Activated B cell treated with CpG ODN at 0.5 μM for 24 hours (primary cell): ENCODE measurements at places on chromosomes 4 and X.

- DNase-seq, result no peak
These were observed 48.2 kb upstream of the SLIT2 start for GRCh38 chr4:20203508-20203907.

- DNase-seq, result no peak
These were observed 702 bp downstream of the TSPAN5 start for GRCh38 chr4:98657531-98658286.

- DNase-seq, result no peak
These were observed 233.0 kb downstream of the DKK2 start for GRCh38 chr4:106803083-106803482.

DNA sequence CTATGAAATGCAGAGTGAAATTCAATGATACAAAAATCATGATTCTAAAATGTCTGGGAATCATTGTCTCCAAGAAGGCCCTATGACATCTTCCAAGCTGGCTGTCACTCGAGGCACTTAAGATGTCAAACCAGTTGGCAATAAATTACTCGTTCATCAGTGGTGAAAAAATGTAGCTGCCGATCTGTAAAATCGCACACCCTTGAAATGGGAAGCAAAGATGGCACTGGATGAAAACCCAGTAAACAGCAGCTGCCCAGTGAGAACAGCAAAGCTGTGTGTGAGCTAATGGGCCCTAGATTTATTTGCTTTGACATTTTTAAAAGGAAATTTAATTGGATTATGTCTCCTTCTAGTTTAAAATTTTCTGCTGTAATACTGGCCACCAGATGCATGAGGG lies 181.9 kb upstream of the NDP start:
- no peak for DNase-seq

DNA sequence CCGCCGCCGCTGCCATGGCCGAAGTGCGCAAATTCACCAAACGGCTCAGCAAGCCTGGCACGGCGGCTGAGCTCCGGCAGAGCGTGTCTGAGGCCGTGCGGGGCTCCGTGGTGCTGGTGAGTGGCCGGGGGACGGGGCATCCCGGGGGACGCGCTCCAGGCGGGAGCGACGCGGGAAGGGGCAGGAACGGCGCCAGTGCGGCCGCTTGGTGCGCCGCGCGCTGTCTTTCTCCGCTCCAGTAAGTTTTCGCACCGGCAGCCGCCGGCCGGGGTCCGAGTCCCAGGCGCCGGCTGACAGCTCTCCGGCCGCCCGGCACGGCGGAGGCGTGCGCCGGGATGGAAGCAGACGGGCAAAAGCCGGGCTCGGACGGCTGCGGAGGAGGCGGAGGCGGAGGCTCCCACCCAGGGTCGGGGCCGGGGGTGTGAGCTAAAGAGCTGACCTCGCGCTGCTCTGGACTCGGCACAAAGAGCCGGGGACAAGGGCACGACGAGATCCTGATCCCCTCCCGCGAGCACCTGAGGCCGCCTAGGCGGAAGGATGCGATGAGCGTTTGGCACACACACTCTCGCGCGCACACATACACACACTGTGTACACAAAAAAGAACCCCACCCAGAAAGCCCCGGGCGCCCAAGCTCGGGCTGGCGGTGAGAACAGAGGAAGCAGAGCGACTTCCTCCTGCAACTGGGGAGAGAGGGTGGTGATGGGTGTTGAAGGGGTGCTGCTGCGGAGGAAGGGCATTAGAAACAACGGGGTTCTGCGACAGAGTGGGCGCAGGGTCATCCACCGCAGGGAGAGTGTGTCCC lies 545 bp downstream of the DOCK11 start:
- peak; percentile 53 for DNase-seq

DNA sequence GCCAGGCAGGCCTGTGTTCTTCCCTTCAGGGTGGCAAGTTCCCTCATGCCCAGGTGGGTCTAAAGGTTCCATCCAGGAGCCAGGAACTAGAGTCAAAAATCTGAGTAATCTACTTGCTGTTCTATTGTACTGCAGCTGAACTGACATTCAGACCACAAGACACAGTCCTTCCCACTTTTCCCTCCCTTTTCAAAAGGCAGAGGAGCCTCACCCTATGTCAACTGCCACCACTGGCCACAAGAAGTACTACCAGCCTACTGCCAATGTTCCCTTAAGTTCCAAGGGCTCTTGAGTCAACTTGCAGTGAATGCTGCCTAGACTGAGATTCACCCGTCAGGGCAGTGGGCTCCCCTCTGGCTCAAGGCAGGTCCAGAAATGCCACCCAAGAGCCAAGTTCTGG lies 133.5 kb downstream of the FAM47B start:
- no peak for DNase-seq

GRCh38 chrX:369563-370101 lies 17.1 kb downstream of the PPP2R3B start:
- DNase-seq, result no peak

DNA sequence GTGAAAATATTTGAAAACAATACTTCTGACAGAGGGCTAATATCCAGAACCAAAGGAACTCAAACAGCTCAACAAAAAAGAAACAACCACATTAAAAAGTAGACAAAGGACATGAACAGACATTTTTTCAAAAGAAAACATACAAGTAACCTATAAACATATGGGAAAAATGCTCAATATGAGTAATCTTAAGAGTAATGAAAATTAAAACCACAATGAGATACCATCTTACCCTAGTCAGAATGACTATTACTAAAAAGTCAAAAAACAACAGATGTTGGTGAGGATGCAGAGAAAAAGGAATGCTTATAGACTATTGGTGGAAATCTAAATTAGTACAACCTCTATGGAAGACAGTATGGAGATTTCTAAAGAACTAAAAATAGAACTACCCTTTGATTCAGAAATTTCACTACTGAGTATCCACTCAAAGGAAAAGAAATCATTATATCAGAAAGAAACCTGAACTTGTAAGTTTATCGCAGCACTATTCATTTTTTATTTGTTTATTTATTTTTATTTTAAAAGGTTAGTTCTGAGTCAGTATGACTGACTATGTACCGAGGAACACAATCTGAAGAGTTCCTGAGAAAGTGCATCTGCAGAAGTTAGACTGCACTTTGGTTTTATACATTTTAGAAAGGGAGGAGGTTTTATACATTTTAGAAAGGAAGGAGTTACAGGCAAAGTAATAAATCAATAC lies 231.3 kb downstream of the INPP4B start:
- no peak for DNase-seq

- no peak for DNase-seq
These were observed 128.8 kb upstream of the NKX1-1 start for GRCh38 chr4:1534876-1535526.

DNA sequence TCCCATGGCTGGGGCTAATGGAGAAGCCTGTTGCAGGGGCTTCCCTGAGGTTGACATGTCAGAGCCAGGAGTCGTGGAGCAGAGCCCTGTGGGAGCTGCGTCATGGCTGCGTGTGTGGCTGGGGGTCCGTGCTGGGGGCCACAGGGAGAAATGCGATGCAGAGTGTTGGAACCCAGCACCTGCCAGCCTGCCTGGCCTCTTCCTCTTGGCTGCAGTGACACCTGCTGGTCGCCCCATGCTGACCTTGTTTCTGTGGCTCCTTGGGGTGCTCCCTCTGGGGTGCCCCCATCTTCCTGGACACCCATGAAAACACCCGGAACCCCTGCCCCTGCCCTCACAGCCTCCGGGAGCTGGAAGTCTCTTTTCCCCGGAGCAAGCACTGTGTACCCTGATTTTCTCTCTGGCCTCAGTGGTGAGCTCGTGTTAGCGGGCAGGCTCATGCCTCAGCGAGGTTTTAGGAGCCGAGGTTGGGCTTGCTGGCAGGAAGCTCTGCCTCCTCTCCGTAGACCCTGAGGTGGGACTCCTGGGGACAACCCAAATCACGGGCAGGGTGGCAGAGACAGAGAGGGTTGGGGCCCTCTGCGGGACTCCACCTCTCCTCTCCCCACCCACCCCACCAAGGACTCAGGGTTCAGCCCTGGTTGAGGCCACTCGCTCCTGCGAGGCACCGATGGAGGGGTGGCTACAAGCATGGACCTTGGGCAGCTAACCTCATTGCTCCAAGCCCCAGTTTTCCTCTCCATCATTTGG lies 103.7 kb downstream of the SORCS2 start:
- DNase-seq, result no peak

- DNase-seq, result no peak
These were observed 86.0 kb downstream of the NDST3 start for GRCh38 chr4:118120120-118120760.

GRCh38 chr4:113979148-113979904 lies at the start of gene ARSJ:
Gene ARSJ, minus strand, starts transcription at chr4:113979647. Its CDS starts 813 bp downstream, at chr4:113978834.
- no peak for DNase-seq

GRCh38 chr4:38663090-38663800 lies 754 bp upstream of the KLF3 start:
- peak; percentile 85 for DNase-seq

- no peak for DNase-seq
These were observed 669.8 kb downstream of the IQCM start for GRCh38 chr4:149145803-149146202.

DNA sequence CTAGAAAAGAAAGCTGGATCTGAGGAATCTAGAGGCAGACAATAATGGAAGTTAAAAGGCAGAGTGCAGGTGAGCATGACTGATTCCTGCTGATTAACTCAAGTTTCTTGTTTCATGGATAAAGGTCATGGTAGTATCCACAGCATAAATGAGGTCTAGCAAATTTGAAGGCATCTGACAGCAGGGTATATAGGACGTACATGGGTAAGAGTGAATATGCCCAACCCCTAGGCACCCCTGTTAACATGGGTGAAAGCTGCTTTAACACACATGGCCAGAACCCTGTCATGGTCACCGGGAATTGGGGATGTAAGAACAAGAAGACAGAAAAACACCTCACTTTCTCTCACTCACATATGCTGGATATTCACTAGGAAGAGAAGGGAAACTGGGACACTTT lies 25.0 kb downstream of the NLRP2B start:
- no peak for DNase-seq

GRCh38 chrX:45022150-45022549 lies 149.2 kb downstream of the KDM6A start:
- no peak for DNase-seq

DNA sequence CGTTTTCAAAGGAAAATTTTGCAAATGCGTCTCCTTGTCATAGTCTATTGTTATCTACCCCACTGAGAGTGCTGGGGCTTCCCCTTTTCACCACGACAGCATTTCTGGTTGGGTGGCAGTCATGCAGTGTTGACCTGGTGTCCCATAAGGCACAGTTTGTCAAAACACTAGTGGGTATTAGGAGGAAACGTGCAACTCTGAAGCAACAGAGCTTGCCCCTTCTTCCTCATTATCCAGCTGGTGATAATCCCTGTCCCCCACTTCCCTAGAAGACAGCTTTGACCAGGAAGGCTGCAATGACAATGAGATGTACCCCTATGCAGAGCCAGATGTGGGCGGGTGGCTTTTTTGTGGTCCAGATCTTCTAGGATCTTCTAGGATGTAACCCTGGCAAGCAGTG lies 1.8 kb downstream of the TBC1D1 start:
- DNase-seq, result peak; percentile 41

- no peak for DNase-seq
These were observed 164.7 kb upstream of the SLC7A11 start for GRCh38 chr4:138406876-138407275.

DNA sequence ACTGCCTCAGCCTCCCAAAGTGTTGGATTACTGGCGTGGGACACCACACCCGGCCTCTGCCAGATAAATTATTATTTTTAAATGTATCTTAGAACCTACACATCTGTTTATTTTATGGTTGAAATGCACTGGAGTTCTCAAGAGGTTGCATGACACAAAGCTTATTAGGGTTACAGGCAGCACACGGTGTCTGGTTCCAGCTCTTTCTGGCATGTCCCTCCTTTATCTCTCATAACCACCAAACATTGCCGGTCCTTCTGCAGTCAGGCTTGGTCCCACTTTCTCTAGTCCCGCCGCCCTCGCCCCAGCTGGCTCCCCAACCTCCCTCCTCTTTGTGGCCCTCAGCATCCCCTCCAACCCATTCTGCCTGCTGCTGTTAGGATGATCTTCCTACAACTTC lies 39.7 kb upstream of the SPRY1 start:
- no peak for DNase-seq

DNA sequence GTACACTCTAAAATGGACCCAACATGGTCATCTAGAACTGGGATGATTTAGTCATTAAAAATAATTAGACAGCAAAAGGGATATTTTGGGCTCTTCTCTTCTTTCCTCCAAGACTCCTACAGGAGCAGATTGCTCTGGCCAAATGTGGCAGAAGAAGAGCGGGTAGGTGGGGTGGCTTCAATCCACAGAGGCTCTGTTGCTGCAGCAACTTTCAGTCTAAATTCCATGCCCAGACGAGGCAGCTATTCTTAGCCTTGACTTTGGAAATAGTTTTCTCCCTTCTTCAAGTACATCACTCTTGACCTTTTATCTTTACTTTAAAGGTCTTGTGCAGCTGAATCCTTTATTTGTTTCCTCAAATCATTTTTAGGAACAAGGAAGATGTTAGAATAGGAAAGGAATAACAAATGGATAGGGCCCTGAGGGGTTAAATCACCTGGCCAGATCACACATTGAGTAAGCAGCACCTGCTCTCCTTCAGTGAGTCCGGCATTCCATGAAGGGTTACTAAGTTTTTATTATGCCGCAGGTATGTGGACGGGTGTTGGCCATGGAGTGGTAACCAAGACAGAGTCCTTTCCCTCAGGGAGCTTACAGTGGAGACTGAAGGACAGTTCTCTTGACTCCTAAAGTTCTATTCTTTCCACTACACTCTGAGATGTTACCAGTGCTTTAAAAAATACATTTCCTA lies 19.3 kb upstream of the SORBS2 start:
- no peak for DNase-seq

- no peak for DNase-seq
These were observed 12.5 kb upstream of the BRS3 start for GRCh38 chrX:136475236-136475635.
